Left colon (tissue), 2 donors: ENCODE measurements at places on chromosomes 6 and 20. TPM values are rescaled to one million over a fixed set of nuclear protein-coding genes. Genes with fewer than 3 reads are reported as not detected.

SLC22A3 gene
- total RNA-seq = 2.0 TPM

ULBP3 gene
- 1.2 TPM for total RNA-seq

OLIG3 gene
- not detected for total RNA-seq

FOXQ1 gene
- total RNA-seq = 0.42 TPM

BPI gene
- total RNA-seq = not detected

HLA-DOA gene
- total RNA-seq = 4.7 TPM

PGC gene
- not detected for total RNA-seq

SIGLEC1 gene
- 10.4 TPM for total RNA-seq

DCDC2 gene
- total RNA-seq = 2.1 TPM
